ENCODE measurements at places on chromosomes 11 and 22. TPM values are rescaled to one million over a fixed set of nuclear protein-coding genes. Genes with fewer than 3 reads are reported as not detected.

DNA sequence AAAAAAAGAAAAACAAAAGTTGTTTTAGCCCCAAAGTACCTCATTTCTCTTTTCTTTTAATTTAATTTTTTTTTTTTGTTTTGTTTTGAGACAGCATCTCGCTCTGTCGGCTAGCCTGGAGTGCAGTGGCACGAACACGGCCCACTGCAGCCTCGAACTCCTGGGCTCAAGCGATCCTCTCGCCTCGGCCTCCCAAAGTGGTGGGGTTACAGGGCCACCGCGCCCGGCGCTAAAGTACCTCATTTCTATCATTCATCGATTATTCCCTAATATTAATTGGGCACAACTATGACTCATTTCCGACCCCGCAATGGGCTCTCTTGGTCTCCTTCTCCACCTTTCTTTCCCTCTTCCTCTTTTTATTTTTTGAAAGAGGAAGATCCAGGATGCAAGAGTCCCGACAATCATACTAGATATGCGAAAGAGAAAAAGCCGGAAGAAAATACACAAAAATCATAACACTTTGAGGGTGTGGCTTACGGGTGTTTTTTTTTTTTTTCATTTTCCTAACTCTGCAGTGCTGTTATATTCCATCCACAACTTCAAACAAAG, 475 bp upstream of the AIP start:
- peak overlapping the region; percentile 93 for H3K4me3 ChIP-seq
- H3K27ac ChIP-seq: peak overlapping the region; percentile 96
- peaks cover 16% of the 10 kb centered on the region for H3K4me1 ChIP-seq
- no peak for DNase-seq

GRCh38 chr11:69711822-69712801, 8.3 kb upstream of the FGF19 start:
- no peaks in the 10 kb centered on the region for H3K36me3 ChIP-seq
- peaks cover 7% of the 10 kb centered on the region for H3K4me1 ChIP-seq
- H3K27me3 ChIP-seq: peaks cover 1% of the 10 kb centered on the region
- H3K27ac ChIP-seq: peak overlapping the region; percentile 70
- DNase-seq: no peak

DNA sequence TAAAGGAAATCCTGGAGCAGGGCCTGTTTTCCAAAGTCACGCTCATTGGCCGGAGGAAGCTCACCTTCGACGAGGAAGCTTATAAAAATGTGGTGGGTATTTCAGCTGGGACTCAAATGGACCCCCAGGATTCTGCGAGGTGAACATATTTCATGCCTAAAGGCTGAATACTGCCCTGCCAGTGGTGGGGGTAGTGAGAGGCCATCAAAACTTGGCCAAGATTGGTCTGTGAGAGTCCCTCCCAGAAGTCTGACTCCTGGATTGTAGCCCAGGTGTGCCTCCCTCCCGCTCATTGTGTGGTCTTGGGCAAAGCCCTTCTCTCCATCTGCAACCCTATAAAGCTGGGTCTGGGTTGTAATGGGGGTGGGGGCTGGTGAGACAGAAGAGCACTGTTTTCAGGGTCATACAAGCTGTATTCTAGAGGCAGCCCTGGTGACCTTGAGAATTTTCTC, 853 bp downstream of the HTATIP2 start:
- peaks cover 15% of the 10 kb centered on the region for H3K4me1 ChIP-seq

The ZNF195 gene
- 46.0 TPM for total RNA-seq

DNA sequence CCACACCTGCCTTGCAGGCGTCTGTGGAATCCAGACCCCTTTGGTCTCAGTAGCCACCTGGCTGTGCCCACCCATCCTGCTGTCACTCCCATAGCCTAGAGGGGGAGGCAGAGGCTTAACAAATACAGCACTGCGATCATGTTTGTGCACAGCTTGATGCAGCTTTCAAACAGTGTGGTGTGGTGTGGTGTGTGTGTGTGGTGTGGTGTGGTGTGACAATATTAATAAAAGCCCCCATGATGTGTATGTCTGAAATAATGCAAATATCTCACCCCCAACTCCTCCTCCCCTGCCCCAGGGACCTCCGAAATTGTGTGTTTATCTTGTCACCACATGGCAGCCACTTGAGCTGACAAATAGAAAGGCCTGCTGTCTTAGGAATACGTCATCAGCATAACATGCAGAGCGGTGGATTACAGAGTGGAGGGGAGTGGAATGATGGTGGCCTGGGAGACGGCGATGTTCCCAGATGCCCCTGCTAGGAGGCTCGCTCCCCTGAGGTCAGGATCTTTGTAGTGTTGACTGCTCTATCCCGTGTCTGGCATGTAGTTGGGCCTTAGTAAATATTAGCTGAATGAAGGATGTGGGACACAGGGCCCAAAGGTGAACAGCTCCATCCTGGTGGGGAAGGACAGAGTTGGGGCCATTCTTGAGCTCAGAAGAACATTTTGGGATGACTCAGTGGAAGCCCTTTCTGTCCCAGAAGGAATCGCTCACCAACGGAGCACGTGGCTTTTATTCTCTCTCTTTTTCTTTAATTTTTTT, 2.8 kb downstream of the PDXP start:
- peaks cover 14% of the 10 kb centered on the region for H3K4me1 ChIP-seq
- H3K27me3 ChIP-seq: peaks cover 15% of the 10 kb centered on the region

DNA sequence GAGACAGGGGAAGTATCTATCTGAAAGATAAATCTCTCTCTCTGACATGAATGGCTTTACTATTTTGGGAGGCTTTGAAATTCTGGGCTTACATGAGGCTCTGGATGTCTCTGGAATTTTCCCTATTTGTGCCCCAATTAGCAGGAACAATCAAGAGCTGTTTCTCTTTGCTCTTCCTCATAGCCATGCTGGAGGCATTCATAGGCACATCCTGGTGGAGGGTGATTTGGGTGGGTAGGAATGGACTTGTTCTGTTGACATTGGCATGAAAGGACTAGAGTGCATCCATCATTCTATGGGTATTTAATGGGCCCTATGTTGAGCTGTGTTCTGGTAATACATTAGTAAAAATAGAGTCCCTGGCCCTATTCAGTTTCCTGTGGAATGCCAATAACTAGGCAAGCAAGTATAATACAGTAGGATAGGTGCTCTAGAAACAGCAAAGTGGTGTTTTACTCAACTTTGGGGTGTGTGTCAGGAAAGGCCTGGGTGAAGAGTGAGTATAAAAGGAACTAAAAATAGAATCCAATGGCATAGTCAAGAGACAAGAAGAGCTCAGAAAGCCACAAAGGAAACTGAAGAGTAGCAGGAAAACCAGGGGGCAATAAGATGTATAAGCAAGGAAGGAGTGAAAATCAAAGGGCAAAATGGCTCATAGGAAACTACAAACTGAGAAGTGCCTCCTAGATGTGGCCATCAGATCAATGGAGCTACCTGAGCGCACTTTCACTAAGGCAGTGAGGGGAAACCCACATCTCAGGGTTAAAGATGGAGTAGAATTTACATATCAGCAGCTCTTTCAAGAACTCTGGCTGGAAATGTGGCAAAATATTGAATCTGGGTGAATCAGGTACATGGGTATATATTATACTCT, 45.0 kb downstream of the CWC15 start:
- H3K27me3 ChIP-seq: no peaks in the 10 kb centered on the region
- no peak for DNase-seq
- peak overlapping the region; percentile 23 for H3K4me3 ChIP-seq

DNA sequence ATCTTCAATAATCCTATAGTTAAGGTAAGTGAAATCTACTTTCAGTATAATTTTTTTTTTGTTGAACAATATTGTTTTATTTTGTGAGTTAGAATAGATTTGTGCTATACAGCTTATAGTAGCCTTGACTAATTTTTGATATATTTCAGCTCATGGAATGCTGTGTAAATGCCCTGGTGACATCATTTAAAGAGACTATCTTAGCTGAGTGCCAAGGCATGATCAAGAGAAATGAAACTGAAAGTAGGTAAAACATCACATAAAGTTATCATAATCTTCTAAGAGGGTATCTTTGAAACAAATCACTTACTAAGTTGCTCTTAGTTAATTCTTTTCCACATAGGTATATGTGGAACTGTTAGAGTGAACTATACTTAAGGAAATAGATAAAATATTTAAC, 51.4 kb upstream of the ACAT1 start:
- no peak overlapping the region for H3K27ac ChIP-seq
- no peak for DNase-seq
- H3K4me1 ChIP-seq: no peaks in the 10 kb centered on the region
- no peaks in the 10 kb centered on the region for H3K27me3 ChIP-seq
- H3K4me3 ChIP-seq: no peak overlapping the region

DNA sequence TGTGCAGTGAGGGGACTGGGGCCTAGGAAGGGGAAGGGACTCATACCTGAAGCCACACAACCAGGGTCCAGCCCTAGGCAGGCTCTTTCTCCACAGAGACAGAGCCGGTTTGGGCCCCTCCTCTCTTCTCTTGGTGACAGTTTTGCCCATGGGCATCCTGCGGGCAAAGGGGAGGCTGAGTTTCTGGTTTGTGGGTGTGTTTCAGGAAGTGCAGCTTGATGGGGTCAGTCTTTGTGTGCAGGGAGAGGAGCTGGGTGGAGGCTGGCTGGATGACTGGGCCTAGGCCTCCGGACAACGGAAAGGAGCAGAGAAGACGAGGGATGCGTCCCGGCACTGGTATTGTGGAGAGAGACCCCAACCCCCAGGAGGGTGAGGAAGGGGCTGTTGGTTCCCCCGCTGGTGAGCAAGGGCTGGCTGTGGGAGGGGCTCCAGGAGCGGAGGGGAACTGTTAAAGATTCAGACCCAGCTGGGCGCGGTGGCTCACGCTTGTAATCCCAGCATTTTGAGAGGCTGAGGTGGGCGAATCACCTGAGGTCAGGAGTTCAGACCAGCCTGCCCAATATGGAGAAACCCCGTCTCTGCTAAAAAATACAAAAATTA, 23.4 kb upstream of the CELSR1 start:
- DNase-seq: no peak
- H3K4me3 ChIP-seq: no peak overlapping the region
- H3K4me1 ChIP-seq: peaks cover 2% of the 10 kb centered on the region
- H3K27ac ChIP-seq: peak overlapping the region; percentile 48
- H3K27me3 ChIP-seq: peaks cover 7% of the 10 kb centered on the region

- DNase-seq: no peak
- H3K27ac ChIP-seq: no peak overlapping the region
- no peak overlapping the region for H3K4me3 ChIP-seq
- H3K27me3 ChIP-seq: peaks cover 5% of the 10 kb centered on the region
- H3K36me3 ChIP-seq: peaks cover 11% of the 10 kb centered on the region
- H3K4me1 ChIP-seq: peaks cover 3% of the 10 kb centered on the region
Observed at GRCh38 chr22:44500599-44500998, 2.6 kb upstream of the RTL6 start.

- no peaks in the 10 kb centered on the region for H3K36me3 ChIP-seq
- H3K27me3 ChIP-seq: peaks cover 7% of the 10 kb centered on the region
- no peaks in the 10 kb centered on the region for H3K4me1 ChIP-seq
Observed at GRCh38 chr11:134449713-134450112, 37.7 kb upstream of the B3GAT1 start.

DNA sequence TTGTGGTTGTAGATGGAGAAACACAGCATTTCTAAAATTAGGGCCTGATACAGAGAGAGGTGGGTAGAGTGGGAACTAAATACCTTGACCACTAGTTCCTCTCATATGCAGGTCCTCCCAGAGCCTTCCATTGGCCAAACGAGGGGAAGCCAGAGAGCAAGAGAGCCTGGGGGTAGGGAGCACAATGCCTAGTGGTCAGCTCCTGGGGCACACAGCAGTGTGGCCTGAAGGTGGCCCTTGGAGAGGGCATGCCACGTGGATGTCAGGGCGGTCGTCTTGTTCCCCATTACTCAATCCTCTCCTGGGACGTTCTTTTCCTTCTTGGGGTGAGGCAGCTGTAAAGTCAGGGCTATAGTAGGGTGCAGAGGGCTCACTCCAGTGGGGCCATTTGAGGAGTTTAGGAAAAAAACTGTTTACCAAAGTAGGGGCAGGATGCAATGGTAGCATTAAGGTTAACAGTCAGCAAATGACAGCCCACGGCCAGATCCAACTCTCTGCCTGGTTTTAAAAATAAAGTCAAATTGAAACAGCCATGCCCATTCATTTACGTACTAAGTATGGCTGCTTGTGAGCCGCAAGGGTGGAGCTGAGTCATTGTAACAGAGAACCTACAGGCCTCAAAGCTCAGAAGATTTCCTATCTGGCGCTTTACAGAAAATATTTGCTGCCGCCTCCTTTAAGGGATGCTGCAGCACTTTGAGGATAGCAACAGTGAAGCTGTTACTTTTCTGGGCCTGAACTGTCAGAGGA, 7.6 kb downstream of the MYO18B start:
- H3K27me3 ChIP-seq: peaks cover 7% of the 10 kb centered on the region
- H3K4me1 ChIP-seq: no peaks in the 10 kb centered on the region
- no peaks in the 10 kb centered on the region for H3K36me3 ChIP-seq
- no peak overlapping the region for H3K4me3 ChIP-seq

DNA sequence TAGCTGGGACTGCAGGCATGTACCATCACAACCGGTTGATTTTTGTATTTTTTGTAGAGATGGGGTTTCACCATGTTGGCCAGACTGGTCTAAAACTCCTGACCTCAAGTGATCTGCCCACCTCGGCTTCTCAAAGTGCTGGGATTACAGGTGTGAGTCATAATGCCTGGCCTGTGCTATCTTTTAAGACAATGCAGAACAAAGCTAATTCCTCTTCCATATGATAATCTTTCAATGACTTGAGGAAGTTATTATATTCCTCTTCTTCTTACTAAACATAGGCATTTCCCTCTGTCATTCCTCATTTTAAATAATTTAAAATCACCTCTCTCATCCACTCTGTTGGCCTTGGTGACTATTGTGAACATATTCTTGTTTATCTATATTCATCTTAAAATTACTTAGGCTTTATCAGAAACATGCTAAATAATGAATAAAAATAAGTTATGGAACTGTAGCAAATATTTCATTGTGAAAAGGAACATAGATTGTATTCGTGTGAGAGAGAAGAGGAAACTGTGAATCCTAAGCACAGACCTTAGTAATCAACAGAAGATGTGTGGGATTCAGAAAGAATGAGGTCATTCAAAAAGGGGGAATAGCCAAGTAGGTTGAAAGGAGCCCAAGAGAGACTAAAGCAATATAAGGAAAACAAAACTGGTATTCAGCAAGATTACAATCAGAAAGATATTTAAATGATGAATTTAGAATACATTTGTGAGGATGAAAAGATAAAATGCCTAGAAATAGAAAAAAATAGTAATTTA, 269.4 kb downstream of the TTC28 start:
- no peak overlapping the region for H3K27ac ChIP-seq
- no peak overlapping the region for H3K4me3 ChIP-seq
- H3K4me1 ChIP-seq: peaks cover 11% of the 10 kb centered on the region
- no peak for DNase-seq
- no peaks in the 10 kb centered on the region for H3K27me3 ChIP-seq

GRCh38 chr11:75303544-75304224, 47.8 kb downstream of the ARRB1 start:
- H3K27ac ChIP-seq: peak overlapping the region; percentile 32
- H3K4me1 ChIP-seq: peaks cover 47% of the 10 kb centered on the region
- no peak for DNase-seq
- H3K4me3 ChIP-seq: no peak overlapping the region
- peaks cover 7% of the 10 kb centered on the region for H3K36me3 ChIP-seq

DNA sequence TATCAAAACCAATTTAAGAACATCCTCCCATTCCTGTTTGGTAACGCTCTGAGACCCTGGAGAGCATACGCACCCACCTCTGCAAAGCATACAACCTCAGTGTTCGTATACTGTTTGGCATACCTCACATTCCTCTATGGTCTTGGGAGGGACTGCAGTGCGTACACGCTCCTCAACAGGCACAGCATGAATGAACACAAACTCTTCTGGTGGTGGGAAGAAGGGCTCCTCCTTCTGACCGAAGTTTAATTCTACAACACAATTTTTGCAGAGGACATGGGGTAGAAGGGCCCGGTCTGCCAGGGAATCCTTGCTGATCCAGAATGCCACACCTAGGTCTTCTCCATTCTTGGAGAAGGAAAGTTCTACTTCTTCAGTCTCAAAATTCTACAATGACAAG, 5.3 kb downstream of the HNRNPUL2 start:
- peaks cover 14% of the 10 kb centered on the region for H3K27me3 ChIP-seq
- peak overlapping the region; percentile 57 for H3K27ac ChIP-seq
- H3K4me1 ChIP-seq: peaks cover 24% of the 10 kb centered on the region

The OR6A2 gene
- 0.51 TPM for total RNA-seq

The KCNE3 gene
- 29.4 TPM for total RNA-seq

The NUCB2 gene
- total RNA-seq: 76.8 TPM
